ENCODE measurements at places on chromosomes 3 and 15.

DNA sequence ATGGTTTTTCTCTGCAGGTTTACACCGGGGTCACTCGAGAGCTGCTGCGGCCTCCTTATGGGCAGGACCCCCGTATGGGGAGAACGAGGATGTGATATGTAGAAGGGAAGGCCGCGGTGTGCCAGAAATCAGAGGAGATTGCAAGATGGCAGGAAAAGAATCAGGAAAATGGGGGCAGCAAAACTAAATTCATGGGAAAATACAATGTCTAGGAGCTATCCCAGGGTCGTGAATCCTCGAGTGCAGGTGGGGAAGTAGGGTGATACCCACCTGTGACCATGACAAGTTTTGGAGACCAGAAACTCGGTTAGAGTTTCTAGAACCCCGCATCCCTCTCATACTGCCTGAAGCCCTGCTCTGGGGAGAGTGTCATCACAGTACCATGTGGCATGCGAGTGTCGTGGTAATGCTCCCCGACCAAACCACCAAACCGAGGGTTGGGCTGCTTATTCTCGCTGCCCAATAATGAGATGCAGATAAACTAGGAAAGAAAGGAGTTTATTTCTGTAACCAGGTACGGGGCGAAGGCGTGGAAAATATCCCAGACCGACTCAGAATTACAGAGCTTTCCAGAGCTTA, 781 bp downstream of the TRNT1 start:
- DNase-seq: no peak

GRCh38 chr15:88036154-88036839, 220.2 kb downstream of the NTRK3 start:
- peak; percentile 3 for DNase-seq

DNA sequence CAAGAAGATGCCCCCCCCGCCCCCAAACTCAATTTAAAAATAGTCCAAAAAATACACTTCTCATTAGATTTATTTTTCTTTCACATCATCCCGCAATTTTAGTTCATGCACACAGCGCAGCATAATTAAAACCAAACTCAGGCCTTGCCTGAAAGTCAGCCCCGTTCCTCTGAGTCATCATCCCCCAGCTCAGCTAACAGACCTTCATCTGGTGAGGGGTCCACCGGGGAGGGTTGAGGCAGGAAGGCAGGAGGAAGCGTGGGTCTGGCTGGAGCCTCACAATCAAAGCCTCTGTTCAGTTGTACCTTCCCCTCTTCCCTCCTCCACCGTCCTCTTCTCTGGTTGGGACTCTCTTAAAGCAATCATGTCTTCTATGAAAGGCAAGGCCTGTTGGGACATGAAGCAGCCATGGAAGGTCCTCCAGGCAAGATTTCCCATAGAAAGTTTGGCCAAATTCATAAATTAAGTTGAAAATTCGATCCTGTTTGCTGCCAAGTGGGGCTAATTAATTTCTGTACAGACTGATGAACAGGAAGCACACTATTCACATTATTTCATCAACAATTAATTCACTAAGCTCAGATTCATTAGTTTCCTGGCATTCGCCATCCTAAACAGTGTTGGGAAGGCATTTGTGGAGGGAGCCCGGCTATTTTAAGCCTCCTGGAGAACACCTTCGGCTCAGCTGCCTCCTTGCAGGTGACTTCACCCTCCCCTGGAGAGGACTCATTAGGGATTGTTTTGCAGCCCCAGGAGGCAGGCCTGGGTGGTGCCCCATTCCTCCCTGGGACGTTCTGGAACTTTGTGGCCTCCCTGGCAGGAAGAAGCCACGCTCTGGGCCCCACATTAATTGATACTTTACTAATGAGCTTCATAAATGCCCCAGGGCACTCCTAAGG, 72.3 kb upstream of the BNC1 start:
- DNase-seq: no peak

DNA sequence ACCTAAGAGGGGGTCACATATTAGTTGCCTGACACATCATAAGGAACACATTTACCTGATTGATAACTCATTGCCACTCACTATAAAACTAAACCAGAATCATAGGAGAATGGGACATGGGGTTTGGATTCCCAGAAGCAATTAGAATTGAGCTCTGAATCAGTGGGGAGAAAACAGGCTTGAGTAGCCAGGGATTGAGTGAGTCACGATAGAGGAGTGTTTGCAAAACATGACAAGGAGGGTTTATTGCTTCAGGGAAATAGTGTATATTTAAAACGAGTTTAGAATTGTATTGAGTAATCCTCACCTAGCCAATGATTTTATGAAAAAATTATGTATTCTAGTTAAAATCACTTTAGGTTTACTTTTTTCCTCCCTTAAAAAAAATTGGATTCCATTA, 101.1 kb upstream of the THRB start:
- DNase-seq: no peak

DNA sequence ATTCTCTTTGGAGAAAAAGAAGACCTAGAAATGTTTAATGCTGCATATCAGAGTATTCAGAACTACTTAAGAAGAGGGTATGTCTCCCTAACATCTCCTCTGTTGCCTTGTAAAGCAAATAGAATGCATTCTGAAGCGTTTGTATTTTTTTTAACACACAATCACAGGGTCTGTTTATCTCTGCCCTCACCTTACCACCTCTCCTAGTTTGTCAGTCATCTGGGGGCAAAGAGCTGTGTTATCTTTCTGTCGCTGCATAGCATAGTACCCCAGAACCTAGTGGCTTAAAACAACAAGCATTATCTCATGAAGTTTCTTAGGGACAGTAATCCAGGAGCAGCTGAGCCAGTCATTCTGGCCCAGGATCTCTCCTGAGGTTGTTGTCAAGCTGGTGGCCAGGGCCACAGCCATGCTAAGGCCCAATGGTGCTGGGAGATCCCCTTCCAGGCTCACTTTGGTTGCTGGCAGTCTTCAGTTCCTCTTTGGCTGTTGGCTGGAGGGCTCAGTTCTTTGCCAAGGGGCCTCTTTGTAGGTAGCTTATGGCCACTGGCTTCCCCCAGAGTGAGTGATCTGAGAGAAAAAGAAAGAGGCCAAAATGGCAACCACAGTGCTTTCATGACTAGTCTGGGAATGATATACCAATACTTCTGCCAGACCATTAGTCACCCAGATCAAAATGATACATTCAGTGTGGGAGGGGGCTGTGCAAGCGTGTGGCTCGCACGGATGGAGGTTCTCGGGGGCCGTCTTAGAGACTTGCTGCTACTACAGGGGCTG, 17.8 kb downstream of the EDEM1 start:
- DNase-seq: no peak

DNA sequence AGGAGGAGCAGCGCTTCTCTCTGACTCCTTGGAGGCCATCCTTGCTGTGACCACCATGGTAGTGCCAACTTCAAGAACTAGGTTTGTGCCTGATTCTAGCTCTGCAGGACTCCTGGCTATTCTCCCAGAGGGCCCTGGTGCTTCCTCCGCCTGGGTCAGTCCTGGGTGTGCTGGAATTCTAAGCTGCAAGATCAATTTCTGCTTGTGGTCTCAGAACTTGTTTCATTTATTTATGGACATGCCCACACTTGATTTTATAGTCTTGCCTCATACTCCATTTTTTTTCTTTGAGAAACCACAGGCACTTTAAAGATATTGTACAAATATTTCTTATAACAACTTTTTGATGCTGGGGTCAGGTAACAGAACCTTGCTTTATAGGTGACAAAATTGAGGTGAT, 87.6 kb downstream of the PDCD6IP start:
- DNase-seq: no peak

DNA sequence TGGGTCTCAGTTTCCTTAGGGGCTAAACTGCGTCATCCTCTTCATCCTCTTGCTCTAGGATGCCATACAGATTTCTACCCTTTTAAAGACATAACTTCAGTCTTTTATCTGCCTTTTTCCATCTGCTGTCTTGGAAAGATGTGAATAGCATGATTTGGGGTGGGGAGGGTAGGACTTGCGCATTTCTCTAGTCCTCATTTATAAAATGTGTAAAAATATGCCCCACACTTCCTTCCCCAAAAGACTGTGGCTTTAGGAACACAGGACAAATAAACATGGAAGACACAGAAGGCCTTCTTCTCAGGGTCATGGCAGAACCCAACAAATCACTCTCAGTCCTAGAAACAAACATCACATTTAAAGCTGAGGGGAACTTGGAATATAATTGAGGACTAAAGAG, 48.4 kb upstream of the BCL6 start:
- no peak for DNase-seq

- no peak for DNase-seq
These were observed 2.9 kb downstream of the USP50 start for GRCh38 chr15:50543556-50543955.

GRCh38 chr3:128226795-128227395, 73.6 kb downstream of the EEFSEC start:
- DNase-seq: peak; percentile 16

Measured in Kasumi-1 (cell line).